ENCODE measurements at places on chromosomes 1 and 21.
A peak's percentile ranks its signal among the peaks of the same experiment; 100 is the strongest.

GRCh38 chr1:84427250-84428188 lies 29.2 kb downstream of the DNASE2B start:
- no peak for DNase-seq

GRCh38 chr21:31733551-31734149 lies 1.7 kb upstream of the SCAF4 start:
- DNase-seq = no peak

- no peak for DNase-seq
Observed at GRCh38 chr1:213676736-213677135, 311.0 kb upstream of the PROX1 start.

DNA sequence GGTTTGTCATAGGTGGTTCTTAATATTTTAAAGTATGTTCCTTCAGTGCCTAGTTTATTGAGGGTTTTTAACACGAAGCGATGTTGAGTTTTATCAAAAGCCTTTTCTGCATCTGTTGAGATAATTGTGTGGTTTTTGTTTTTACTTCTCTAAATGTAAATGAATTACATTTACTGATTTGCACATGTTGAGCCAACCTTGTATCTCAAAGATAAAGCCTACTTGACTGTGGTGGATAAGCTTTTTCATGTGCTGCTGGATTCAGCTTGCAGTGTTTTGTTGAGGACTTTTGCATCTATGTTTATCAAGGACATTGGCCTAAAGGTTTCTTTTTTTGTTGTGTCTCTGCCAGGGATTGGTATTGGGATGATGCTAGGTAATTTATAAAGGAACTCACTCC lies 142.5 kb downstream of the PRDM2 start:
- no peak for DNase-seq

GRCh38 chr1:111802110-111802509 lies 46.4 kb downstream of the DDX20 start:
- no peak for DNase-seq

- DNase-seq = no peak
Observed at GRCh38 chr1:162485236-162485635, 12.4 kb upstream of the UHMK1 start.

DNA sequence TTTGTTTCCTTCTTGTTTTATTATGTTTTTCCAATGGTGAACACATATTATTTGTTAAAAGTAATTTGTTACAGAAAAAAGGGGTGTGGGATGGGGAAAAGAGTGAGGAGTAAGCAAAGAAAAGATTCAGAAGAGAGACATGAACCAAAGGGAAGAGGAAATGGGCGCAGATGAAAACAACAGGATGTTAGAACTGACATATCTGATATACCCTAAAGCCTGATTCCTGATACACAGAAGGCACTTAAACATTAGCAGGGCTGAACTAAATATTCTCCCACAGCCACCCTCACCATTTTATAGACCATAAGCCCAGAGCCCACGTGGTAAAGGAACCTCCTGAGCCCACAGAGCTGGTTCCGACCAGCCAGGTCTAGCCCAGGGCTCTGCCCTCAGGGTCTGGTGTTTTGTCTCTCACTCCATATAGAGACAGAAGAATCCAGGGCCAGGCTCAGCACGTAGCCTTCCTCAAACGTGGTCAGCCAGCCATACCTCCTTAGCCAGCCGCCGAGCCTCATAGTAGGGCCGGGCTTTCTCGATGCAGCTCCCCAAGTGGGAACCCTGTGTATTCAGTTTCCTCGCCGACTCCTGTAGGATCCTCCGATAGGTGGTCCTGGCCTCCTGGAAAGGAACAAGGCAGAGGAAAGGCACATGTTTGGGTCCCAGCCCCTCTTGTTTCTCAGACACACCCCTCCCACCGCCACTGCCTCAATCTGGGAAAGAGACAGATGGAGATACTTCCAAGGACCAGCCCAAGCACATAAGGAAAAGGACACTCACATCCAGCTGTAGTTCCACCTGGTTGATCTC lies 9.5 kb downstream of the SH3BP5L start:
- no peak for DNase-seq

- DNase-seq = no peak
Observed at GRCh38 chr21:19535356-19535755, 1131.8 kb upstream of the TMPRSS15 start.

GRCh38 chr1:81760477-81761097 lies 40.1 kb upstream of the ADGRL2 start:
- no peak for DNase-seq

DNA sequence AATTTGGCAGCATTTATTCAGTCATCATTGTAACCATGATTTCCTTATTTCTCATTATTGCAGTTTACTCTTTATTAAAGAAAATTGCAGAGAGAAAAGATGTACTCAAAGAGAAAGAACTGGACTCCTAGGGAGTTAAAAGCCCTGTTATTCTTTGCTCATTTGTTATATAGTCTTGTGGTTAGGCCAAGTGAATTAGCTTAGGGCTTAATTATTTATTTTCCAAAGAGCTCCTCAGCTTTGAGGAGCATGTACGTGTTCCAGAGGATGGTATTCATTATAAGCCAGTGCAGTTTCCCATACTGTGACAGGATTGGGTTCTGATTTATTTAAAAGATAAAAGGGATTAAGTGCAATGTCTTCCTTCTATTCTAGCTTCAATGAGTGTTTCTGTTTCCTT lies 86.4 kb downstream of the GPR161 start:
- DNase-seq = no peak

- no peak for DNase-seq
Observed at GRCh38 chr1:89631816-89632656, 884 bp upstream of the LRRC8C start.

GRCh38 chr1:32336591-32336932 lies 529 bp upstream of the MARCKSL1 start:
- no peak for DNase-seq

DNA sequence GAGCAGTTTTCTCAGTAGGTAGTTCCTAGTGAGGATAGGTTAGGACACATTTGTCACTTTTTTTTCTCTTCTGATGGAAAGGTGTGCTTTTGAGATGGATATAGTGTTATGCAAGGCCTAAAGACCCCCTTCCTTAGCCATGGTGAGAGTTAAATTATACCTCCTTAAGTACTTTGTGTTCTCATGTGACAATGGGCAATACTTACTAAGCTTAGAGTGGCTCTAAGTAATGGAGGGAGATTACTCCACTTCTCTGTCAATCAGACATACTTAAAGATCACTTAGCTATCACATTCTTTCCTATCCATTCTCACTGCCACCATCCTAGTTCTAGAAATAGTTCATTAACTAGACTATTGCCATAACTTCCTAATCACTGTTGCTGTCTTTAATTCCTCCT lies 265.6 kb downstream of the PBX1 start:
- DNase-seq = no peak

- no peak for DNase-seq
Observed at GRCh38 chr1:233608988-233609387, 4.9 kb upstream of the KCNK1 start.

DNA sequence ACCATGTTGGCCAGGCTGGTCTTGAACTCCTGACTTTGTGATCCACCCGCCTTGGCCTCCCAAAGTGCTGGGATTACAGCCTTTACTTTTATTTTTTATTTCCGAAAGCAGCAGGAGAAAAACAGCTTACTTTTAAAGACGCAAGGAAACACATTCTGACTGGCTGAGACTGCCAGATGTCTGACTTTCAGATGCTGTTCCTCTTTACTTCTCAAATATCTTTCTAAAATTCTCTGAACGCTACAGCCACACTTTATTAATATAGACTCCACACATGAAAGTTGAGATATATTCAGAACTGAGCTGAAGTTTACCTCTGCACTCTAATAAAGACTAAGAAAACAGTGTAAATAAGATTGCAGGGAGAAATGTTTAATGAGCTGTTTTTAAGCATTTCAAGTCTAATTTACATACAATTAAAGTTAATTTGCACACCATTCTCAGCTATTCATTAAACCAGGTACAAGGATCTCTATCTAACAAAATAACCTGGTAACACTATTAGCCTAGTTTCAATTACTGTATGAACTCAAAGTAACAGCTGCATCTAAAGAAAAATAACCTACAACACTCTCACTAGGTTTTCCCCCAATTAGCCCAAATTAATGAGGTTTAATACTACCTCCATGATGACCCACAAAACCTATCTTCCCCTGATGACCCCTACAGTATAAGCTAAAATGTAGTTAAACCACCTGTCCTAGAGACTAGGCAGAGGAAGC lies 24.9 kb downstream of the WASF2 start:
- no peak for DNase-seq

DNA sequence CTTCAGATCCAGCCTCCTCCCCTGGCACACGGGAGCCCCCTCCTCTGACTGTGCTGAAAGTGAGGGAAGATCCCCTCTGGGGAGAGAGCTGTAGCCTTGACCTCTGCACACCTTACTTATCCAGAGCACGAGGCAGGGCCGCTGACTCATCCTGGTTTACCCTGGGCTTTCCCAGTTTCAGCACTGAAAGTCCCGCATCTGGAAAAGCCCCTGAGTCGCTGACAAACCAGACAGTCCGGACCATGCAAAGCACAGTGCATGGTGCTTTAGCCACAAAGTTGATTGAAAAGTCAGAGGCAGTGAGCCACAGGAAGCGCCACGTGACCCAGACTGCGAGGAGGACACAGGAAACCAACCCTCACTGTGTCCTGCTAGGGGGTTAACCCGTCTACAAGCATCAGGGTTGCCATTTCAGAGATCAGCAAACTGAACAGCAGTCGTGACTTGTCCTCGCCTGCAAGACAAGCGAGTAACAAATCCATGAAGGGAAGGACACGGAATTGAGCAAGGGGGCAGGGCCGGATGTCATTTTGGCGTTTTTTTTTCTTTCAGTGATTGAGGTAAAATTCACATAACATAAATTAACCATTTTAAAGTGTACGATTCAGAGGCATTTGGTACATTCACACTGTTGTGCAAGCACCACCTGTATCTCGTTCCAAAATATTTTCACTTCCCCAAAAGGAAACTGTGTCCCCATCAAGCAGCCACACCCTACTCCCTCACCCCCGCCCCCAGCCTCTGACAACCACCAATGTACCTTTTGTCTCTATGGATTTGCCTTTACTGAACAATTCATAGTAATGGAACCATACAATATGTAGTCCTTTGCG lies 19.9 kb upstream of the IFNGR2 start:
- peak; percentile 75 for DNase-seq

- no peak for DNase-seq
Observed at GRCh38 chr1:58109646-58110200, 436.8 kb downstream of the OMA1 start.

GRCh38 chr1:36425791-36426190 lies 24.5 kb downstream of the OSCP1 start:
- no peak for DNase-seq

GRCh38 chr1:187689129-187689528 lies 860.4 kb downstream of the PLA2G4A start:
- DNase-seq = no peak

DNA sequence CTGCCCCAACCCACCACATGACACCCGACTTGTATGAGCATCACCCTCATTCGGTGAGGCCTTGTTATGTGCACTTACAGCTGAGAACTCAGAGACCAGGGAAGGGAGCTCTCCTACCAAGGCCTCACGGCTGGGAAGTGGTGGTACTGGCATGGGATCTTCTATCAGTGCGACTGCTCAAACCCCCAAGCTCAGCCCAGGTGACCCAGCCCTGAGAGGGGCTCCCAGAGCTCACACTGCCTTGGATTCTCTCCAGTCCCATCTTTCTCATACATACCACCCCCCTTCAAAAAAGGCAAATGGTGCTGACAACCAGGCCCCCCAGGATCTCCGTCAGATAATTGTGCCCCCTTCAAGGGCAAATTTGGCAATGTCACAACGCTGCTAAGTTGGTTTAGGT lies 777 bp upstream of the PLA2G2F start:
- DNase-seq = no peak

- DNase-seq = no peak
Observed at GRCh38 chr1:229844675-229845074, 218.6 kb downstream of the URB2 start.

GRCh38 chr1:111649227-111649626 lies 29.6 kb downstream of the RAP1A start:
- no peak for DNase-seq

DNA sequence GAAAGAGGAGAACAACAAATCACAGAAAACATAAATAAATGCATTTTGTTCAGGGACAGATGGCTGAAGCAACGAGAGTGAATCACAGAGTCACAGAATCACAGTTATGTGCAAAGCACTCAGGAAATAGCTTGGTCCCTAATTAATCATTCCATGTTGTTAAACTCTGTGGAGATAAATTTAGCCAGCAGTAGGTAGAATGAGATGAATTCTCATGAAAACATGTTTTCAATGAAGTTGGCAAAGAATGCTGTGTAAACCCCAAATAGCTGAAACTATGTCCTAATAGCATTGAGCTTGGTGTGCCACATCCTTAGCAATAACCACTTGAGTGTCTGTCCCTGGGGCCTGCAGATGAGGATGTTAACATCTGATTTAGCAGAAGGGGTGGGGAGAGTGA lies 20.4 kb downstream of the LEPR start:
- no peak for DNase-seq

- DNase-seq = no peak
Observed at GRCh38 chr1:54342288-54342687, 63.9 kb downstream of the SSBP3 start.

GRCh38 chr1:151916726-151917370 lies 7.5 kb upstream of the THEM4 start:
- no peak for DNase-seq

DNA sequence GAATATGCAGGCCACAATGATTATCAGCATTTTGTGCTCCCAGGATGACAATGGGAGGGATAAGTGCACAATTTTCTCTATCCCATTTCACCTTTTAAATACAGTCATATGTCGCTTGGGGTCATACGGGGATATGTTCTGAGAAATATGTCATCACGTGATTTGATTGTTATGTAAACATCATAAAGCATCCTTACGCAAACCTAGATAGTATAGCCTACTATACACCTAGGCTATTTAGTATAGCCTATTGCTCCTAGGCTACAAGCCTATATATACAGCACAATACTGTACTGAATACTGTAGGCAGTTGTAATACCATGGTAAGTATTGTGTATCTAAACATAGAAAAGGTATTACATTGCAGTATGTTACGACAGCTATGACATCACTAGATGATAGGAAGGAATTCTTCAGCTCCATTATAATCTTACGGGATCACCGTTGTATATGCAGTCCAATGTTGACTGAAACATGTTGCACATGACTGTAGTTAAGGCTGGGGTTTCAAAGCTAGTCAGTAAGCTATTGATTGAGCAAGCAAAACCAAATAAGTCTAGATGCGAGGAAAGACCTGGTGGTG lies 18.9 kb downstream of the RUSC1 start:
- DNase-seq = no peak

DNA sequence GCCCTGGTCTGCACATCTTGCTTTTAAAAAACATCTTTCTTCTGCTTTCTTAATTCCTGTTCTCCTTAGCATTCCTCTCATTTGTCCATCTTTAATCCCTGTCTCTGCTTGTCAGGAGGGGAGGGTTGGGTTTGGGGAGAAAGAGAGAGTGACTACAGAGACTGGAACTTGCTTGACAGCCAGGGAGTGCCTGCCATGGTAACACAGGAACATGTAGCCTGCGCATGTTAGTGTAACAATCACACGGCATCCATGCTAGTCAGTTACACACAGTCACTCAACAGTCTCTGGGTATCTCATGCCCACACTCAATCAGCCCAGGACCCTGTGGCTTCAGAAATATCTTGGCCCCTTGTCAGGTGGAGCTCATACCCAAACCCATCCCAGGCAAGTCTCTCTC lies 818 bp upstream of the TFAP2E start:
- no peak for DNase-seq
